ENCODE measurements at places on chromosomes 11 and 22.

DNA sequence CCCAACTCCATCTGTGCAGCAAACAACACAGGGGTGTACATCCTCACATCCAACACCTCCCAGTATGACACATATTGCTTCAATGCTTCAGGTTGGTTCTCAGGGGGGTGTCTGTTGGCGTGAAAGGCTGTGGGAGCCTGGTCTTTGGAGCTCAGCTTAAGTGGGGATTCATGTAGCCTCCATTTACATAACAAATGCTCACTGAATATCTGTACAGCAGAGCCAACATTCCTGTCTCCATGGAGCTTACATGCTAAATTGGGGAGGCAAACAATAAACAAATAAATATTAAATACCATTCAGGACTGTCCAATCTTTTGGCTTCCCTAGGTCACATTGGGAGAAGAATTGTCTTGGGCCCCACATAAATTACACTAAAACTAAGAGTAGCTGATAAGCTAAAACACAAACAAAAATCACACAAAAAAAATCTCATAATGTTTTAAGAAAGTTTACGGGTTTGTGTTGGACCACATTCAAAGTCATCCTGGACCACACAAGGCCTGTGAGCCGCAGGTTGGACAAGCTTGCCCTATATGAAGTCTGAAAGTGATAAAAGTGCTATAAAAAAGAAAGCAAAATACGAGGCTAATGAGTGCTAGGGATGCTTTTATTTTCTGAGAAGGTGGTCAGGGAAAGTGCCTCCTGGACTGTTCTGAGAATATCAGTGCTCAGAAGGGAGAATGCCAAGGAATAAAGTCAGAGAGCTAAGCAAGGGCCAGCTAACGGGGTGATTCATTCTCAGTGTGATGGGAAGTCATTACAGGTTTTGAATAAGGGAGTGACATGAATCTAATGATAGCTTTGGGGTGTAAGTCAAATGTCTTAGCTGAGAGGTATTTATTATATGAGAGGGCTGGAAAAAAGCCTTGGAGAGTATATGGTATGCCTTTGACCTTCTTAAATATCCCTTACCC lies 41.6 kb downstream of the CD44 start:
- no peak for DNase-seq

DNA sequence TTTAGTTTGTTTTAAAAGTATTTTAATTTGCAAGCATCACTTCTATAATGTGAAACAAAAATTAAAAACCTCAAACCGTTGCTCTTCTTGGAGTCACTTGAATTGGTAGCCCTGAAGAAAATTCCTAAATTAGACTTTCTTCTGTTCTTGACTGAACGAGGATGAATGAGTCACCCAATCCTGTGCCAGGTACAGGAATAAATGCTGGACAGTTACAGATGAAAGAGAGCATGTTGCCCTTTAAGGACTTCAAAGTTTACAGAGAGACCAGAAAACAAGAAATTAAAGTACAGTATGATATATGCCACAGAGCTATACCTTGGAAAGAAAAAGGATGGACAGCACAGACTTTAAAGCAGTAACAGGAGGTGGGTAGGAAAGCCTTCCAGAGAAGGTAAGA lies 41.3 kb upstream of the CXCR5 start:
- no peak for DNase-seq

- DNase-seq = no peak
Observed at GRCh38 chr11:35671396-35672127, 9.0 kb downstream of the TRIM44 start.

GRCh38 chr11:29166306-29166705 lies 850.5 kb downstream of the KCNA4 start:
- DNase-seq = peak; percentile 97

DNA sequence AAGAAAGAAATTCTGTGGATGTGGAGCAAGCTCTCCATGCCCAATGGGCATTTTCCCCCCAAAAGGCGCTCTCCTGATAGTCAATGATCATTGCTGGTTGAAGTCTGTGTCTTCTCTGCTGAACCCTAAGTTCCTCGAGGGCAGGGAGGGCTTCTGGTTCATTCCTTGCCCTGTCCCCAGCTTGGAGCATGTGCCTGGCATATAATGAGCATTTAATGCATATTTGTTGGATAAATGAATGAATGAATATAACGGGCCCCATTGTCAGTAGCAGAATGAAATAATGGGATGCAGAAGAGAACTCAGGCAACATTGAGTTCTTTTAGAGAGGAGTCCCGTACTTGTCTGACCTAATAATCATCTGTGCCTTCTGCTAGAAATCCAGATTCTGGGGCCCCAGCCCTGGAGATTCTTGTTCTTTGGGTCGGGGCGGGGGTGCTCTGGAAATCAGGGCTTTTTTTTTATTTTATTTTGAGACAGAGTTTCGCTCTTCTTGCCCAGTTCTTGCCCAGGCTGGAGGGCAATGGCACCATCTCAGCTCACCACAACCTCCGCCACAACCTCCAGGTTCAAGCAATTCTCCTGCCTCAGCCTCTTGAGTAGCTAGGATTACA lies 64.4 kb downstream of the CD82 start:
- DNase-seq = no peak
